Naive thymus-derived CD8-positive, alpha-beta T cell (primary cell): ENCODE measurements at places on chromosomes 12 and 14. TPM values are rescaled to one million over a fixed set of nuclear protein-coding genes. Genes with fewer than 3 reads are reported as not detected.

Gene GLT1D1
- not detected for total RNA-seq

DNA sequence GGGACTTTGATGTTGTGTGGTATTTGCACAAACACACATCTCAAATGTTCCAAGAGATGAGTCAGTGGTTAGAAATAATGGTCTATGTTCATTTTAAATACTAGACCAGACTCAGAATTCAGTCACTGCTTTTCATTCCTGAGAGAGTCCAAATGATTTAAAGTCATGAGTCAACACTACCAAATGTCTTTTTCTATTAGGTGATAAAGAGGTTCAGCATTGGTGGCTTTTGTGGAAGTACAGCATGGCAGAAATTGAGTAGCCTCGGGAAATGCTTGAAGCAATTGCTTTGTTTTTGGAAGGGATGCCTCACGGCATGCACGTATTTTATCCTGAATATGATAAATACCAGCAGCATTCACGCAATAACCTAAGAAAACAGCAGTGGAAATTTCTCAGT is 115.7 kb downstream of the DIO2 start:
- H3K4me1 ChIP-seq = no peaks in the 10 kb centered on the region
- no peak overlapping the region for H3K27ac ChIP-seq
- no peak for DNase-seq

GRCh38 chr12:34186492-34186891 is 164.2 kb downstream of the ALG10 start:
- H3K4me3 ChIP-seq = no peak overlapping the region
- H3K27ac ChIP-seq = no peak overlapping the region
- H3K4me1 ChIP-seq = no peaks in the 10 kb centered on the region
- DNase-seq = no peak

- no peaks in the 10 kb centered on the region for H3K27me3 ChIP-seq
- DNase-seq = no peak
- H3K4me1 ChIP-seq = peaks cover 72% of the 10 kb centered on the region
- H3K27ac ChIP-seq = peak overlapping the region; percentile 5
- H3K4me3 ChIP-seq = no peak overlapping the region
- no peaks in the 10 kb centered on the region for H3K36me3 ChIP-seq
These were observed 27.7 kb downstream of the ARID2 start for GRCh38 chr12:45757172-45757571.

Gene ANAPC5
- 133 TPM for total RNA-seq

Gene CTSG
- not detected for total RNA-seq

GRCh38 chr14:54524410-54524809 is 14.7 kb downstream of the CGRRF1 start:
- H3K4me3 ChIP-seq = no peak overlapping the region
- H3K27me3 ChIP-seq = no peaks in the 10 kb centered on the region
- no peak overlapping the region for H3K27ac ChIP-seq

- H3K27me3 ChIP-seq = no peaks in the 10 kb centered on the region
- H3K4me3 ChIP-seq = no peak overlapping the region
- no peaks in the 10 kb centered on the region for H3K4me1 ChIP-seq
These were observed 445.7 kb downstream of the TMTC2 start for GRCh38 chr12:83132360-83132759.

Gene PROX2
- total RNA-seq = 0.75 TPM
